ENCODE measurements at places on chromosomes 16 and 17. TPM values are rescaled to one million over a fixed set of nuclear protein-coding genes. Genes with fewer than 3 reads are reported as not detected.
A peak's percentile ranks its signal among the peaks of the same experiment; 100 is the strongest.

The RAB37 gene
- 0.09 TPM for polyA plus RNA-seq

The C16orf96 gene
- not detected for polyA plus RNA-seq

The USP43 gene
- polyA plus RNA-seq, result 2.5 TPM

The ABCA8 gene
- 0.05 TPM for polyA plus RNA-seq

The CCR7 gene
- polyA plus RNA-seq, result 0.63 TPM

The CCL3 gene
- polyA plus RNA-seq, result not detected

The NOD2 gene
- polyA plus RNA-seq, result 0.80 TPM

The INCA1 gene
- 0.21 TPM for polyA plus RNA-seq

The B4GALNT2 gene
- 0.32 TPM for polyA plus RNA-seq

The ZKSCAN2 gene
- 2.2 TPM for polyA plus RNA-seq

The SPATA32 gene
- not detected for polyA plus RNA-seq

The ALOX15B gene
- 29.7 TPM for polyA plus RNA-seq

The ARL4D gene
- 36.5 TPM for polyA plus RNA-seq

The HOXB3 gene
- 1.2 TPM for polyA plus RNA-seq

The C16orf95 gene
- 1.4 TPM for polyA plus RNA-seq

GRCh38 chr16:12539185-12539929 is 264.3 kb downstream of the CPPED1 start:
- H3K4me1 ChIP-seq, result peaks cover 20% of the 10 kb centered on the region
- no peak for DNase-seq
- H3K36me3 ChIP-seq, result no peaks in the 10 kb centered on the region
- no peaks in the 10 kb centered on the region for H3K27me3 ChIP-seq
- H3K27ac ChIP-seq, result peak overlapping the region; percentile 57
- H3K4me3 ChIP-seq, result no peak overlapping the region

DNA sequence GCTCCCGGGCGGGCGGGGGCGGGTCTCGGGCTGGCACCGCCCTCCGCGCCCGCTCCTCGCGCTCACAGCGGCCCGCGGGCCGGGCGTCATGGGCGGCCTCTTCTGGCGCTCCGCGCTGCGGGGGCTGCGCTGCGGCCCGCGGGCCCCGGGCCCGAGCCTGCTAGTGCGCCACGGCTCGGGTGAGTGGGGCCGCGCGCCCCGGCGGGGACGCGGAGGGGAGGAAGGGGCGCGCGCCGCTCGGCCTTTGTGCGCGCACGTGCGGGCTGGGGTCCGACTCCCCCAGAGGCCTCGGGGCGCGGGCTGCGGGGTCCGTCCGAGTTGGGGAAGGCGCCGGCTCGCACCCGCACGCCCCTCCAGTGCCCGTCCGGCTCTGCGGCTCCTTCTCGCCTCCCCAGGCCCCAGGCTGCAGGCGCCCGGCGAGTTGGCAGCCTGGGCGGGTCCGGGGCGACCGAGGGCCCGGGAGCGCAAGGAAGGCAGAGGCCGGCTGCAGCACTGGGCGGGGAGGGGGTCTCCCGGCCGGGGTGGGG is at the start of gene NME4:
Gene NME4, plus strand, starts transcription at position 65 of the 527 bp plus-strand sequence. Its CDS starts 24 bp downstream, at position 89.
- no peak for DNase-seq
- no peaks in the 10 kb centered on the region for H3K27me3 ChIP-seq
- H3K36me3 ChIP-seq, result peaks cover 2% of the 10 kb centered on the region
- H3K27ac ChIP-seq, result no peak within 1 kb of the TSS
- H3K4me1 ChIP-seq, result peaks cover 7% of the 10 kb centered on the region
- H3K4me3 ChIP-seq, result peak within 1 kb of the TSS; percentile 46

- no peaks in the 10 kb centered on the region for H3K27me3 ChIP-seq
- H3K36me3 ChIP-seq, result no peaks in the 10 kb centered on the region
- H3K27ac ChIP-seq, result no peak overlapping the region
- DNase-seq, result peak; percentile 7
- peaks cover 10% of the 10 kb centered on the region for H3K4me1 ChIP-seq
These were observed 146.6 kb downstream of the TRIM37 start for GRCh38 chr17:58960068-58960467.

DNA sequence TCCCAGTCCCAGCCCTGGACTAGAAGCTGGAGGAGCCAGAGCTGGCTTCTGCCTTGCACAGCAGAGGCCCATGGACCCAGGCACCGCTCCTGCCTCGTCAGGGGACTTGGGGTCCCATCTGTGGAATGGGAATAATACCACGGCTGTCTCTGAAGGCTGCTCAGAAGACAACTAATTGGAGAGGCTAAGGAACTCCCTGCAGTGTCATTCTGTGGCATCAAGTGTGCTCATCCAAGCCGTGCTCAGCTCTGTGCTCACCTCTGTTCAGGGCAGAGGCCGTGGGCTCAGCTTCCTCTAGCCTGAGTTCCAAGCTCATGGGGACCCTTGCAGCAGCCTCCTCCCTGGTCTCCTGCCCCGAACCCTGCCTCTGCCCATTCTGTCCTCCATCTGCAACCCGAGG is 31.8 kb downstream of the BEAN1 start:
- no peak for DNase-seq
- peaks cover 3% of the 10 kb centered on the region for H3K4me1 ChIP-seq
- peaks cover 27% of the 10 kb centered on the region for H3K27me3 ChIP-seq
- no peak overlapping the region for H3K4me3 ChIP-seq

GRCh38 chr17:12673788-12674187 is 8.1 kb downstream of the MYOCD start:
- H3K36me3 ChIP-seq, result no peaks in the 10 kb centered on the region
- no peak overlapping the region for H3K4me3 ChIP-seq
- no peaks in the 10 kb centered on the region for H3K27me3 ChIP-seq
- peak; percentile 1 for DNase-seq
- H3K27ac ChIP-seq, result no peak overlapping the region

DNA sequence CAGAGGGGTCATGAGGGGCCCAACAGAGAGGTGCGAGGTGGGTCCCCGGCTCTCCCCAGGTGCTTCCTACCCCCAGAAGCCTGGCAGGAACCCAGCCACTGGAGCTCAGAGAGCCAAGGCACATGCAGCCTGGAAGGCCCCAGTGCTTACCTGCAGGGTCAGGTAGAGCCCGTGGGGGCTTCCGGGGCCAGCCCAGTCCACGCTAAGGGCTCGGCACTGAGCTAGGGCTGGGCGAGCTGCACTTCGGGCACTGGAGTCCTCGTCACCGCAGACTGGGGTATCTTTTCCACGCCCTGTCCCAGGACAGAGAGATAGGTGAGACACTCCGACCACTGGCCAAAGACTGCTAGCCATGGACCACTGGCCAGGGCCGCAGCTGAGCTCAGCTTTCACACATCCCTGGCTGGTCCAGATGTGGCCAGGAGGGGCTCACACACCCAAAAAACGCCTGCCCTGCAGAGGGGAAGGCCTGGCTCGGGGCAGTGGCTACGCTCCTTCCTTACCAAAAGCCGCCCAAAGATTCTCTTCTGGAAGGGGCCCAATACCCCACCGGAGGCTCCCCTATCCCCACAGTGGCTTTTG is 7.4 kb downstream of the KIFC3 start:
- H3K27me3 ChIP-seq, result no peaks in the 10 kb centered on the region
- H3K36me3 ChIP-seq, result peaks cover 16% of the 10 kb centered on the region
- no peak overlapping the region for H3K4me3 ChIP-seq

GRCh38 chr16:27483624-27484023 is 66.1 kb downstream of the GTF3C1 start:
- no peaks in the 10 kb centered on the region for H3K27me3 ChIP-seq
- DNase-seq, result no peak
- H3K4me3 ChIP-seq, result no peak overlapping the region
- no peak overlapping the region for H3K27ac ChIP-seq
- no peaks in the 10 kb centered on the region for H3K4me1 ChIP-seq

DNA sequence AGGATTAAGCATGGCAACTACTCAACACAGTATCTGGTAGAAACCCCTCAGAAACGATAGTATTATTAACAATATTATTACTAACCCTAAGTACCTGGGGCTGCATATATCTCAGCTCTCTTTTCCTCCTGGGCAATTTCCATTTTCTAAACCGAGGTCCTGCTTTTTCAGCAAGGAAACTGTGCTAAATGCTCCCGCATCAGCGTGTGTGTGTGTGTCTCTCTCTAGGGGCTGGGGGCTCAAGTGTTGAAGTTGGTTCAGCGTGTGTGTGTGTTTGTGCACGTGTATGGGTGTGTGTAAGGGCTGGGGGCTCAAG is 169.3 kb upstream of the MAF start:
- DNase-seq, result no peak
- peak overlapping the region; percentile 73 for H3K27ac ChIP-seq
- peak overlapping the region; percentile 77 for H3K4me3 ChIP-seq
- no peaks in the 10 kb centered on the region for H3K27me3 ChIP-seq

GRCh38 chr16:47644166-47644565 is 183.0 kb downstream of the PHKB start:
- DNase-seq, result no peak
- no peak overlapping the region for H3K27ac ChIP-seq
- H3K27me3 ChIP-seq, result no peaks in the 10 kb centered on the region
- no peak overlapping the region for H3K4me3 ChIP-seq

DNA sequence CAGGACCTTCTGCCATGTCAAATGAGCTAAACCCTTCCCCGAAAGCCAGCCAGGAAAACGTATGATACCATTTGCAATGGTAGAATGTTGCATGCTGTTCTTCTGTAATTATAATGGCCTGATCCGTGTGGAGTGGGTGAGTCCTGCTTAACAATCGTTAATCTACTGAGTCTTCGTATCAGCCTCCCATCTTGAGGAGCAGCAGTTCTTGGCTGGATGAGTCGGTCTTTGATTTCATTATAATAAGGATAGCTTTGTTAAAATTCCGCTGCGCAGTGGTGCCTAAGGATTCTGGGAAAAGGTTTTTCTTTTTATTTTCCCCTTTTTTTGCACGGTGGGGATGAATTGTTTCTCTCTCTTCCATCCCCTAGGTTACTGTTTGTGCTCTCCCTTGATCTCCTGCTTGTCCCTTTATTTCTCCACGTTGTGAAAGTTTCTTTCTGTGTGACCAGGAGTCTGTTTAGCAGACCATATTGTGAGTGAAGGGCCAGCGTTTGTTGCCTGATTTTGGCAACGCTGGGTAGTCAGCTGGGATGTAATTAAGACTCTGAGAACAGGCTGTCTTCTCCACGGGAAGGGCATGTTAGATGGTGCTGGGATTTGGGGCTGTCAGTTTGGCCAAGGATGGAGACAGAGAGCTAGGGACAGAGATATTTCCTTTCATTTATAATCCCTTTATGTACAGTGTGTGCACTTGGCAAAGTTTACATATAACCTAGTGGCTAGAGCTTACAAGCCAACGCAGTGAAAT is 263.0 kb downstream of the FTO start:
- peaks cover 5% of the 10 kb centered on the region for H3K4me1 ChIP-seq
- H3K27me3 ChIP-seq, result no peaks in the 10 kb centered on the region
- DNase-seq, result no peak
- no peak overlapping the region for H3K4me3 ChIP-seq

DNA sequence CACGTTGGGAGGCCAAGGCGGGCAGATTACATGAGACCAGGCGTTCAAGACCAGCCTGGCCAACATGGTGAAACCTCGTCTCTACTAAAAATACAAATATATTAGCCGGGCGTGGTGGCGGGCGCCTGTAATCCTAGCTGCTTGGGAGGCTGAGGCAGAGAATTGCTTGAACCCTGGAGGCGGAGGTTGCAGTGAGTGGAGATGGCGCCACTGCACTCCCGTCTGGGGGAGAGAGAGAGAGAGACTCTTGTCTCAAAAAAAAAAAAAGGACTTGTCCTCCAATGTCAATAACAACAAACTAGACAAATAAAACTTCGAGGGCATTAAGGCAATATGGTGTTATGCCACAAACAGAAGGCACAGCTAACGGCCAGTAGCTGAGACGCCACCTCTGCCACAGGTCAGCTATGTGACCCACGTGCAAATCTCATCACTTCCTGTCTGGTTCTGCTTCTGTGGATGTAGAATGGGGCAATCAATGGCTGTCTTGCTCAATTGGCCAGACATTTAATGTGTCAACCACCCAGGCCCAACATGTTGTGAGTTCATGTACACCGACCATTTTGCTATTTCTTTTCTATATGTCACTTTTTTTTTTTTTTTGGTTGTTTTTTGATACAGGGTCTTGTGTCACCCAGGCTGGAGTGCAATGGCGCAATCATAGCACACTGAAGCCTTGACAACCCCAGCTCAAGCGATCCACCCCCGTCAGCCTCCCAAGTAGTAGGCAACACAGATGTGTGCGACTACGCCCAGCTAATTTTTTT is 834 bp upstream of the TXNDC11 start:
- DNase-seq, result no peak
- no peaks in the 10 kb centered on the region for H3K27me3 ChIP-seq
- H3K4me3 ChIP-seq, result peak overlapping the region; percentile 52
- no peaks in the 10 kb centered on the region for H3K36me3 ChIP-seq
- peak overlapping the region; percentile 67 for H3K27ac ChIP-seq

GRCh38 chr17:7313088-7313889 is 1.9 kb downstream of the GPS2 start:
- peaks cover 46% of the 10 kb centered on the region for H3K4me1 ChIP-seq
- H3K27ac ChIP-seq, result peak overlapping the region; percentile 40
- H3K27me3 ChIP-seq, result no peaks in the 10 kb centered on the region
- H3K36me3 ChIP-seq, result peaks cover 43% of the 10 kb centered on the region

- no peak overlapping the region for H3K4me3 ChIP-seq
- DNase-seq, result no peak
- no peak overlapping the region for H3K27ac ChIP-seq
These were observed 8.2 kb downstream of the NMRAL1 start for GRCh38 chr16:4465977-4466779.

DNA sequence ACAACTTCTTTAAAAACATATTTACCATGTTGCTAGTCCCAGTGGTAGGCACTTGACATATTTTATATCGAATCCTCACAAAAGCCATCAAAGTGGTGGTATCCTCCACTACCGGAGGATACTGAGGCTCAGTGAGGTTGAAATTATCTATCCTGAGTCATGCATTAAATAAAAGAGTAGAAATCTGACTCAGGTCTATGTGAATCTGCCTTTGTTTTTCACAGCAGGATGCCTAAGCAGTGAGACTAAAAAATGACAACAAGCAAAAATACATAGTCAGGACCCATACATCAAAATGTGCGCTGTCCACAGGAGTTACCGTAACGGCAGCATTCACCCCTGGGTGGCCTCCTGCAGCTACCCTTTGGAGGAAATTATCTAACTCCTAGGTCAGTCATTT is 17.7 kb downstream of the BRD7 start:
- H3K27ac ChIP-seq, result no peak overlapping the region
- H3K36me3 ChIP-seq, result peaks cover 6% of the 10 kb centered on the region
- H3K4me3 ChIP-seq, result no peak overlapping the region
- DNase-seq, result no peak

DNA sequence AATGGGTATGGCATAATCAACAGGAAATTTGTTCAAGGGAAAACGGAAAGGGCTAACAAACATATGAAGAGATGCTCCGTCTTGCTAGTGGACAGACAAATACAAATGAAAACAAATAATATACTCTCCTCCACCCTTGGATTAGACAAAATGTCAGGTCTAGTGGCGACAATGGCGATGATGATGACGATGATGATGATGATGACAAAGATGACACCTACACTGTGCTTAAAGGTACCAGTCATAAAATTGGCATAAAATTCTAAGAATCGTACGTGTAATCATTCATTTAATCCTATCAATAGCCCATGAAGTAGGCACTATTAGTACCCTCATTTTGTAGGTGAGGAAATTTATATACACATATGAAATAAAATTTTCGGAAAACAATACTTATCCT is 174.6 kb downstream of the PMP22 start:
- no peak for DNase-seq
- no peaks in the 10 kb centered on the region for H3K36me3 ChIP-seq
- no peak overlapping the region for H3K4me3 ChIP-seq
- H3K4me1 ChIP-seq, result no peaks in the 10 kb centered on the region
- no peak overlapping the region for H3K27ac ChIP-seq
- no peaks in the 10 kb centered on the region for H3K27me3 ChIP-seq

GRCh38 chr17:70295731-70296130 is 126.4 kb downstream of the KCNJ2 start:
- H3K4me3 ChIP-seq, result no peak overlapping the region
- no peaks in the 10 kb centered on the region for H3K36me3 ChIP-seq
- H3K27me3 ChIP-seq, result no peaks in the 10 kb centered on the region
- DNase-seq, result no peak
- peaks cover 3% of the 10 kb centered on the region for H3K4me1 ChIP-seq
